Sigmoid colon (tissue), 7 donors: ENCODE measurements at places on chromosomes 16 and 17. TPM values are rescaled to one million over a fixed set of nuclear protein-coding genes. Genes with fewer than 3 reads are reported as not detected.

Gene AHSP
- total RNA-seq: not detected

Gene ADORA2B
- 2.2 TPM for total RNA-seq

Gene RNU2-1
- total RNA-seq: not detected

Gene TP53TG3B
- total RNA-seq: not detected

DNA sequence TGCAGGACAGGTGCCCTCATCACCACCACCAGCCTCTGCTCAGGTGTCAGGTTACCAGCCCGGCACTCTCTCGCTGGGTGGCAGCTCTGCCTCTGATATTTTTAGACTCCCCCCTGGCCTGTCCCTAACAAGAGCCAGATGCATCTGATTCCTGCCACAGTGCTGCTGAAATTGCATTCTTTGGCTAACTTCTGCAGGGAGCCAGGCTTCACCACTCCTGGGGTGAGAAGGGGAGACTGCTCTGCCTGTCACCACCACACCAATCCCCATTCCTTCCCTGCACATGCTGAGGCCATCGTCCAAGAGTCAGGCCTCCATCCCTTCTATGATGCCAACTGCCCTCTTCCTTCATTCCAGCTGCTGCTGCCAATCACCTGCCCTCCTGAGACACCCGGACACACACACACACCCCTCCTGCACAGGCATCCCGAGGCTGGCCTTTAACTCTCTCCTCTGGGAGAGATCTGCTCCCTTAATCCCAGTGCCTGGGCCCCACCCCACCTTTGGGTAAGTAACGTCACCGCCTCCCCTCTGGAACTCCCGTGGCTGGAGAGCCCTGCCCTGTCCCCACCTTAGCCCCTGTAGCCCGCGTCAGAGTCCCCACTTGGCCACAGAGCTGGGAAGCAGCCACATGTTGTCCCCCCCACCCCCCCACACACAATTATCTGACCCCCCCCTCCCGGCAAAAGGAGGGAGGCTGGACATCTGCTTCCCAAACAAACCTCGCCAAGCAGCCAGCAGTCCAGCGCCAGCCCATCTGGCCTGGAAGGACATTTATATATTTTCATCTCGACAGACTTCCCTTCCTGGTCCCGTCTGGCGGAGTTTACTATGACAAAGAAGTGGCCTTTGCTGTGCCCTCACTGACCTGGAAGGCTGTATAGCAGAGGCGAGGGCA lies 2.8 kb downstream of the EMP2 start:
- DNase-seq: peak; percentile 68

DNA sequence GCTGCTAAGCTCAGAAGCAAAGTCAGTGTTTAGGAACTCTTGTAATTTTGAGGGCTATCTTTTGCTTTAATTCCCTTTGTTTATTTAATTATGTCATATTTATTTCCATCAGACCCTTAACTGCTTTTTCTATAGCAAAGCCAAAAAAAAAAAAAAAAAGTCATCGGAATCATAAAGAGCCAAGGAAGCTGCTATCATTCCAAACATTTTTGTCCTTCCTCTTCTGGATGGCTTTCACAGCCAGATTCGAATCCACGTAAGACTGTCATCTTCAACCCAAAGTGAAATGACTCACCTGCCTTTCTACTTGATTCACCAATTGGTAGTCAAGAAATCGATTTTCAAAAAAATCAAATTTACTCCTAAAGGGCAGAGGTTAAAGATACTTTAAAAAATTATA lies 38.4 kb downstream of the WIPI1 start:
- DNase-seq: no peak

- no peak for DNase-seq
These were observed 52.8 kb downstream of the CDH11 start for GRCh38 chr16:65069065-65069464.

DNA sequence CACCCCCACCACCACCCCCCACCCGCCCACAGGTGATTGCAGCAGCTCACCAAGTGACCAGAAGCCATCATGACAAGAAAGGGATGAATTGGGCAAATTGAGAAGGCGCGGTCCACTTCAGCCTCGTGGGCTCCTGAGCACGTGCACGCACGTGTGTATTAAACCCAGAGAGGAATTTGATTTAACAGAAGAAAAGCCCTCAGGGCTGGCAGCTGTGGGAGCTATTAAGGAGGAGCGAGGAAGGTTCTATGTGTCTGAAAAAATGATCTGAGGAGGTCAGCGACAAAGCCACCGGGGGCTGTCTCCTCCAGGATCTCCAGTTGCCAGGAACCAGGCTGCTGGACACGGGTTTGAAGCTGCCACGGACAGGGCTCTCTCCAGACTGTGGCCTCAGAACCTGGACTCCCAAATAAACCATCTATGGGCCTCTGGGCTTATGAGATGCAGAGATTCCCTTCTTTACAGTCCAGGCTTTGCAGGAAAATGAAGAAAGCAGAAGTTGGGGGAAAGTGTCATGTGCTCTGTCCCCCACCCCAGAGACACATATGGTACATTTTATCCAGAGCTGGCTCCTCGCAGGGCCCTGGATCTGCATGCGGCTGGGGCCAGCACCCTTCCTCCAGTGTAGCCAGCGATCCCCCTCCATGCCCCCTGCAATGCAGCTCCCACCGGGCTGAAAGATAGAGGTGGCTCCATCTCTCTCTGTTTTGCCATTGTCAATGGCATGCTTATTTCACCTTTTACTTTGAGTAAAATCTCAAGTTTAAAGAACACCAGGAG lies 219.7 kb upstream of the RPL38 start:
- DNase-seq: no peak

DNA sequence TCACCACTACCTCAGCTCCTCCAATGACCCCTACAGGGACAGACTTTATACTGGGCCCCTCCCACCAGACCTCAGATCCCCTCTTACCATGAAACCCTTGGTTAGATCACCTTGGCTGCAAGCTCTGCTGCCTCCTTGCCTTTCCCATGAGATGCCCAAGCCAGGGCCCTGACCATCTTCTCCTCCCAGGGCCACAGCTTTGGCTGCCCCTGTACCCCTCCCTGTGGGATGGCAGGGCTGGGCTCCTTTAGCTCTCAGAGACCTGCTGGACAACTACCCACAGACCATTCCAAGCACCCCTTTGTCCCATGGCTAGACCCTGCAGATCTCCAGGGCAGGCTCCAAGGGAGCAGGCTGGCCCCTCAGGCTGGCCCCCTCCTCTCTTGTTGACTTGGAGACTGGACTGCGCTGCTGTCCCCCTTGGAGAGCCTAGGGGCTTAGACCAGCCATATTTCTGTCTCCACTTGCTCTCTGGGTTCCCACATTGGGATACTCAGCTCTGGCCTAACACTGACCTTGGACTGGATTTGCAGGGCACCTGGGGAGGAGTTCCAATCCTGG lies 1692.7 kb downstream of the TP53TG3F start:
- no peak for DNase-seq

DNA sequence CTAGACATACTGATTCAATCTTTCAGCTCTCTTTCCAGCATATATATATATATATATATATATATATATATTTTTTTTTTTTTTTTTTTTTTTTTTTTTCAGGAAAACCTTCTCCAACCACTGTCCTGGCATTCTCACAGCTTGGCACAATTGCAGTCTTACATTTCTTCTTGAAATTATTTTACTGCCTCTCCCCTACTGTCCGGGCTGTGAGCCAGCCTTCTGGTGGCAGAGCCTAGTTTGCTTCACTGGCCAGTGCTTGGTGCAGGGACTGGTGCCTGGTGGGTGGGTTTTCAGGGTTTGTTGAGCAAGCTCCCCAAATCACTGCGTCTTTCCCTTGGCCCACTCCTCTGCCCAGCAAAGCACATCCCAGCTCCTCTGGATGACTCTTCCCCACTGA lies 28.5 kb downstream of the PRSS54 start:
- no peak for DNase-seq

GRCh38 chr17:33292981-33293867 lies at the start of gene ASIC2:
Gene ASIC2, minus strand, starts transcription at chr17:33293295.
- no peak for DNase-seq

DNA sequence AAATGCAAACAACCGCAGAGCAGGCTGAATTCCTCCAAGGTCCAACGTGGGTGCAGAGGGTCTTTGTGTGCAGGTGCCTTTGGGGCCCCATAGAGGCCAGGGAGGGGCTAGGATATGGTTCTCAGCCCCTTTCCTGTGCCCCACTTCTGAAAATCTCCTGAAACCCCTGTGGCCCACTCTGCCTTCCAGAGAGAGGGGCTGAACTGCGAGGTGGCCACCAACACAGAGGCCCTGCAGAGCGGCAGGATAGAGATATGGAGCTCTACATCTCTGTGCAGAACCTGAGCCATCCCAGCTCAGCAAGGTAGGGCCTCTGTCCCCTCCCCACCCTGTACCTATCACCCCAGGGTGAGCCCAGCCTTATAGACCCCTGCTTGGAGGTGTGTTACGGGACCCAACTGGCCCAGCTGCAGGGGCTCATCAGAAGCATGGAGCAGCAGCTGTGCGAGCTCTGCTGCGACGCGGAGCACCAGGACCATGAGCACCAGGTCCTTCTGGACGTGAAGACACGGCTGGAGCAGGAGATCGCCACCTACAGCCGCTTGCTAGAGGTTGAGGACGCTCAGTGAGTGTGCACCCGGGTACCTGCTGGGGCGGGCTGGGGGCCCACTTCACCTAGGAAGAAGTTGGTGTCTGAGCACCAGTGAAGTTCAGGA lies 5.5 kb downstream of the USP6 start:
- peak; percentile 54 for DNase-seq

- no peak for DNase-seq
These were observed 51.0 kb downstream of the TIMM22 start for GRCh38 chr17:1047879-1048470.

DNA sequence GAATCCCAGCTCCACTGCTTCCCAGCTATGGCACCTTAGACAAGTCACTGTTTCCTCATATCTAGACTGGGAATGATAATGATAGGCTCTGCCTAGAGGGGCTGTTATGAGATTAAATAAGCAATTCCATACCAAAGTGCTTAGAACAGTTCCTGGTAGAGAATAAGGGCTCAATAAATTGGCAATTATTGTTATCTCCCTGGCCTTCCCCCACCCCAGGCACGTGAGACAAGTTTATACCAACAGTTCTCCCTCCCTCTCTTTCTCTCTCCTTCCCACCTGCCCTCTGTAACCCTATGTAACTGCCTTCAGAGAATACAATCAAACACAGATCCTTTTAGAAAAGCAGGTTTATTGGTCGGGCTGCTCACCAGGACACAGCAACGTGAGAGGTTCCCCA lies 13.9 kb upstream of the STAT3 start:
- no peak for DNase-seq

GRCh38 chr16:4597174-4597573 lies 17.5 kb downstream of the UBALD1 start:
- DNase-seq: no peak

DNA sequence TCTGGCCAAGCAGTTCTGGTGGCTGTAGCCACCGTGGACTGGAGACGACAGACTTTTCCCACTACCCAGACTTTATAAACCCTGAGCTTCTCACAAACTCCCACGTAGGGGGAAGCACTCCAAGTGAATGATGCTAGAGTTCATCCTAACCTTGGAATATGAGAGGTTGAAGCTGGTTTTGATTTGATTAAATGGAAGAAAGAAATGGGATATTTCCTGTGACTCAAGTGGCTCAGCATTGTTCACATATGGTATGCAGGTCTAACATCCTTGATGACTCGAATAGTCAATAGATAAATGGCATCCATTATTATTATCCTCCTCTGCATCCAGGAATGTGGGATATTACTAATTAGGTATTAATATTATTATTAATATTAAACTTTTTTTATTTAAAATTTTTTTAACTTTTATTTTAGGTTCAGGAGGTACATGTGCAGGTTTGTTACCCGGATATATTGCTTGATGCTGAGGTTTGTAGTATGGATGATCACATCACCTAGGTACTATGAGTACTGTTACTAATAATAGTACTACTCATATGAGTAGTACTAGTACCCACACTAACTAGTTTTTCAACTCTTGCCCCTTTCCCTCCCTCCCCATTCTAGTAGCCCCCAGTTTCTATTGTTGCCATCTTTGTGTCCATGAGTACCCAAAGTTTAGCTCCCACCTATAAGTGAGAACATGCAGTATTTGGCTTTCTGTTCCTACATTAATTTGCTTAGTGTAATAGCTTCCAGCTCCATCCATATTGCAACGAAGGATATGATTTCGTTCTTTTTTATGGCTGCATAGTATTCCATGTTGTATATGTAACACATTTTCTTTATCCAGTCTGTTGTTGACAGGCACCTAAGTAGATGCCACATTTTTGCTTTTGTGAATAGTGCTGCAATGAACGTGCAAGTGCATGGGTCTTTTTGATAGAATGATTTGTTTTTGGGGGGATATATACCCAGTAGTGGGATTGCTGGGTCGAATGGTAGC lies 22.9 kb downstream of the PIK3R6 start:
- DNase-seq: peak; percentile 3

DNA sequence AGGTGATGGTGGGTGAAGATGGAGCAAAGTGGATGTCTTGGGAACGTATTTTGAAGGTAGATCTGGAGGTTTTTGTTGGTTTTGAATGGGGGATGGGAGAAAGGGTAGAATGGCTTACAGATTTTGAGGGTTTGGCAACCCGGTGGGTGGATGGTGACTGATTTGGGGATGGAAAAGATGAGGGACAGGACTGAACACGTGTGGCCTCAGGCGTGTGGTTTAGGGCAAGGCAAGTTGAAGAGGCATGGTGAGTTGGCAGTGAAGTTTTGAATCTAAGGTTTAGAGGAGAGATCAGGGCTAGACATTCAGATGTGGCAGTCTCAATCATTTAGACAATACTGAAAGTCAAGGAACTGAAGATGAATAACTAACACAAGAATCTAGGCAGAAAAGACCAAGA lies 5.0 kb upstream of the DCTPP1 start:
- no peak for DNase-seq
